ENCODE measurements at places on chromosomes 6 and 20.

GRCh38 chr6:32941214-32941768 is 463 bp upstream of the HLA-DMB start:
- H3K36me3 ChIP-seq: peaks cover 4% of the 10 kb centered on the region
- H3K4me1 ChIP-seq: peaks cover 59% of the 10 kb centered on the region
- peak overlapping the region; percentile 91 for H3K27ac ChIP-seq
- DNase-seq: peak; percentile 47
- H3K4me3 ChIP-seq: peak overlapping the region; percentile 80

DNA sequence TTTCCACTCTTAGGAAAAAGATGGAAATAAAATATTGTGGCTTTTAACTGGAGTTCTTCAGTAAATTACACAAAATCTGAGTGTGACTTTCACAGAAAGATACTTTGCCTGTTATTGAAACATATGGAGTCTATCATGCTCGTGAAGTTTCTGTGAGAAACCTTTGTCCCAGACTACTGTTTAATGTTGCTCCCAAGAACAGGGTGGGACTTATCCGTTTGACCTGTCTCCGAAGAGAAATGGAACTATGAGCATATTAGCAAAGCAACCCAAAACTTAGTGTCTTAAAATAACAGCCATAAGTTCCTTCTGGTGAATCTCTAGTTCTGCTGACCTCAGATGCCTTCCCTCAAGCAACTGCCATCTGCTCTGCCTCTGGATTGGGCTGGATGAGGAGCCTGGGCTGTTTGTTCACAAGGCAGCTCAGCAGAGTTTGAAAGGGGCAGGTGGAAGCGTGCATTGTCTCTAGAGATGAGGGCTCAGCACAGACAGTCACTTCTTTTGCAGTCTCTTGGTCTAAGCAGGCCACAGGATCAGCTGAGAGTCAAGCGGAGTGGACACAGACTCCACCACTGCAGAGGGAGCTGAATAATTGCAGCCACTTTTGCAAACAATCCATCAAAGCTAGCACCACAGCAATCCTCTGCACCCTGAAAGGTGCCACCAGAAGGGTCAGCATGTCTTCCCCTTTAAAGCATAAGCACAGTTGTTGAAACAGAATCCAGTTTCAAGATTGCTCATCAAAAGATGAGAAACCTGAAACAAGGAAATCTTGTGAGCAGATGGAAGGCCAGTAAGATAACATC is 52.8 kb downstream of the MYB start:
- H3K27me3 ChIP-seq: peaks cover 2% of the 10 kb centered on the region
- peaks cover 36% of the 10 kb centered on the region for H3K4me1 ChIP-seq
- H3K36me3 ChIP-seq: no peaks in the 10 kb centered on the region
- H3K27ac ChIP-seq: no peak overlapping the region
- DNase-seq: no peak

- peaks cover 5% of the 10 kb centered on the region for H3K27me3 ChIP-seq
- no peak for DNase-seq
- no peak overlapping the region for H3K4me3 ChIP-seq
- H3K36me3 ChIP-seq: no peaks in the 10 kb centered on the region
- no peak overlapping the region for H3K27ac ChIP-seq
Observed at GRCh38 chr6:111173946-111174345, 86.6 kb downstream of the SLC16A10 start.

DNA sequence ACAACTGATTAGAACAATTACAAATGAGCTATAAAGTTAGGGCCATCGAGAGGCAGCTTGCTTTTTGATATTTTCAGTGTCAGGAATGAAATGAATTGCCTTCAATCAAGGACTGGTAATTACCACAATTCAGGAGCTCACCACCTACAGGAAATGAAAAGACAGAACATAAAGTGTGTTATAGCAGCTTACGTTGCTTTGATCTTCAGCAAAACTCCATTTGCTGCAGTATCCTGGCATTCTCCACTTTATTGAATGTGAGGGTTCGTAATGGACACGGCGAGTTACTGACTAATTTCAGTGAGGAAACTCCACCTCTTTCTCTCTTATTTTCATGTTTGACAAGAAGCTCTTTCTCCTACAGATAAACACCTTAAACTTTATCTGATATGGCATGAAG is 440.0 kb upstream of the HSF2 start:
- no peak overlapping the region for H3K4me3 ChIP-seq
- peaks cover 6% of the 10 kb centered on the region for H3K4me1 ChIP-seq
- no peak for DNase-seq
- H3K36me3 ChIP-seq: no peaks in the 10 kb centered on the region
- H3K27me3 ChIP-seq: no peaks in the 10 kb centered on the region

DNA sequence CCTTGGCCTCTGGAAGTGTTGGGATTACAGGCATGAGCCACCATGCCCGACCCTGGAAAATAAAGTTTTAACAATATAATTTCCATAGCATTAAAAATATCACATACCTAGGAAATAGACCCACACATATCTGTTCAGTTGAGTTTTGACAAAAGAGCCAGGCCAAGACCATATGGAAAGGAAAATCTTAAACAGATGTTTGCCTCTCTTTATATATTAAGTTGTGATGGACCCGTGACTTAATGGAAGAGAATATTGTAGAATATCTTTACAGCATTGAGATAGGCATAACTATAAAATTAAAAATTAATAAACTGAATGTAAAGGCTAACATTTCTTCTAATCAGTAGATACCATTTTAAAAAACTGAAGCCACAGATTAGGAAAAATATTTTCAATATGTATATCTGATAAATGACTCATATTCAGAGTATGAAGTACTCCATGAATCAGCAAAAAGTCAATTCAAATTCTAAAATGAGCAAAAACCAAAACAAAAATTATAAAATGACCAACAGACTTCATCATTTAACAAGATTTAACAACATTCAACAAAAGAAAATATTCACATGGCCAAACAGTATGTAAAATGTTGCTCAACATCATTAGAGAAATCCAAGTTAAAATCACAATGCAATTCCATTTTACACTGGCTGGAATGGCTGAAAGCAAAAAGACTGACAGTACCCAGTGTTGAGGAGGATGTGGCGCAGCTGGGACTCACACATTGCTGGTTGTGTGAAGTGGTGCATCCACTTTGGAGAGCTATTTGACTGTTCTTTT is 43.3 kb downstream of the GTF2H5 start:
- H3K27me3 ChIP-seq: no peaks in the 10 kb centered on the region
- no peak overlapping the region for H3K4me3 ChIP-seq

- H3K4me3 ChIP-seq: no peak overlapping the region
- no peak overlapping the region for H3K27ac ChIP-seq
- DNase-seq: no peak
- no peaks in the 10 kb centered on the region for H3K27me3 ChIP-seq
- H3K36me3 ChIP-seq: peaks cover 74% of the 10 kb centered on the region
- peaks cover 7% of the 10 kb centered on the region for H3K4me1 ChIP-seq
Observed at GRCh38 chr6:125287718-125288117, 14.0 kb downstream of the HDDC2 start.

- H3K36me3 ChIP-seq: no peaks in the 10 kb centered on the region
- no peak overlapping the region for H3K4me3 ChIP-seq
- H3K27ac ChIP-seq: no peak overlapping the region
Observed at GRCh38 chr6:63803371-63803770, 167.8 kb downstream of the PHF3 start.

GRCh38 chr6:20909621-20910020 is 375.4 kb downstream of the CDKAL1 start:
- H3K27ac ChIP-seq: no peak overlapping the region
- H3K4me1 ChIP-seq: no peaks in the 10 kb centered on the region
